ENCODE measurements at places on chromosomes 2 and 18.

GRCh38 chr2:144936442-144936841 lies 416.5 kb upstream of the ZEB2 start:
- DNase-seq: no peak

- DNase-seq: no peak
Measured at GRCh38 chr2:143030127-143030526, 99.1 kb upstream of the ARHGAP15 start.

DNA sequence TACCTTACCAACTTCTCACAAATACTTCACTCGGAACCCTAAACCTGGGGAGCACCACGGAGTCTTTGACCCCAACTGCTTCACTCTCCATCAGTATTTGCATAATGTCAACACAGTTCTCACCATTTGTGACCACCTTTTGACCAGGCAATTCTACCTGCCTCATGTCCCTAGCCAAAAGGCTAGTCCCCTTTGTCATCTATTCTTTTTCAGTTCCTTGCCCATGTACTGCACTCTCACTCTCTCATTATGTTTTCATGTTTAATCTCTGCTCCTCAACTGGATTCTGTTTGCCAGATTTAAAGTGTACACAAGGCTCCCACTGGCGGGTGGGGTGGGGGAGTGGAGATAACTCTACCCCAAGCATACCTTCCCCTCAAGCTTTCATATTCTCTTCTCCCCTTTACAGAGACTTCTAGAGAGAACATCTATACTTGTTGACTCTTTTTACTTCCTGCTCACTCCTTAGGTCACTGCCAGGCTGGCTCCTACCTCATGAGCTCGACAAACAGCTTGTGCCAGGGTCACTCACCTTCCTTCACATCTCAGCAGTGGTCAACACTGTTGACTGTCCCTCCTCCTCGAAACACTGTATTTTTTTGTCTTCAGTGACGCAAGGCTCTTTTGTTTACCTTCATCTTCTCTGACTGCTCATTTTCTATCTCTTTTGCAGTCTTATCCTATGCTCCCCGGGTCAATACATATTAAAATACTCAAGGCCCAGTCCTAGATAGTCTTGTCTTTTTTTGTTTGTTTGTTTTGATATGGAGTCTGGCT lies 88.7 kb upstream of the MAP4K3 start:
- DNase-seq: no peak

GRCh38 chr18:45171679-45172191 lies 443.5 kb upstream of the SLC14A2 start:
- DNase-seq: no peak

- no peak for DNase-seq
Measured at GRCh38 chr2:149536649-149537048, 50.9 kb downstream of the MMADHC start.

- DNase-seq: no peak
Measured at GRCh38 chr2:63842149-63843061, 709 bp downstream of the UGP2 start.

- DNase-seq: no peak
Measured at GRCh38 chr2:18247282-18248110, 313.0 kb downstream of the RDH14 start.

- no peak for DNase-seq
Measured at GRCh38 chr2:151851761-151852160, 23.5 kb upstream of the ARL5A start.

DNA sequence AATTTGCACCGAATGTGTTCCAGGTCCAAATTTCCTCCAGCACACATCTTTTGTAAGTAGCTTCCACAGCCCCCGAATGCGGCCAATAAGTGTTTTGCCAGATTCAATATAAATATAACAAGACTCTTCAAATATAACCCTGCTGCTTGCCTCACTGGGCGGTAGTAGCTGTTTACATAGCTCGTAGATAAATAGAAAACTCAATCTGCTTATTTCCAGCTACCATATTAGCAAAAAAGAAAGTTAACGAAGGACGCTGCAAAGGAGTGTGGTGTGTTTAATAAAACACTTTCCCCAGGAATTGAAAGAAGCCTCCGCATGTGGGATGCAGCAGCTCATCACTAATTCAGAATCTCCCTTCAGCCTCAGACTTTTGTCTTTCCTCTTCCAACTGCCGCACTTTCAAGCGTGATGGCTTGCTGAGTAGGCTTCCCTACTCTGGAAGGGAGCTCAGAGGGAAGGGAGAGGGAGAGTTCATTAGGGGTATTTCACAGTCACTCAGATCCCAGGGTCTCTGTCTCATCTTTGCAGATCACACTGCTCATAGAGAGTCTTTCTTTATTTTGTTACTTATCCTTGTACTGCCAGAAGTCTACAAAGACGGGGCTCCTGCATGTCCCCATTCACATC lies 367.0 kb downstream of the RND3 start:
- DNase-seq: peak; percentile 38

- DNase-seq: no peak
Measured at GRCh38 chr2:101124643-101125366, 26.4 kb downstream of the TBC1D8 start.

GRCh38 chr18:74840492-74841167 lies 243.0 kb downstream of the ZNF407 start:
- no peak for DNase-seq

- DNase-seq: peak; percentile 23
Measured at GRCh38 chr2:14232217-14232616, 400.3 kb upstream of the LRATD1 start.

DNA sequence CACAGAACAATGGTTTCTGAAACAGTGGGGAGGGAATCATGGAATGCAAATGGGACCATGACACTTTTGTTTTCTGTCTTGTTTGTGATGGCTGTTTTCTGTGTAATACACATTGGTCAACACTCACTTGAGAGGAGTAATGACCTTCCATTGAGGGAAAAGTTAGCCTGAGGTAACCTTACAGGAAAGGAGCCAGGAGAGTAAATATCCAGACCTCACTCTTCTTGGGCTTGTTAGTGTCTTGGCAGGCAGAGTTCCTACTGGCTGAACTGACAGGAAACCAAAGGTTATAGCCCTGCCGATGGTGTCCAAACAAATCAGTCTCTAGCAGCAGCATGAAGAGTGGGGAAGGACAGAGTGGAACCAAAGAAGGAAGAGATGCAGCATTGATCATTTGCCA lies 17.2 kb upstream of the RPRM start:
- no peak for DNase-seq

GRCh38 chr2:68577183-68577582 lies 66.2 kb upstream of the PROKR1 start:
- DNase-seq: no peak

- no peak for DNase-seq
Measured at GRCh38 chr2:38863061-38863695, 12.6 kb downstream of the DHX57 start.

- DNase-seq: no peak
Measured at GRCh38 chr2:55715626-55716025, 22.0 kb upstream of the PNPT1 start.

GRCh38 chr2:192887337-192887736 lies 692.6 kb upstream of the TMEFF2 start:
- no peak for DNase-seq

GRCh38 chr2:209929369-209929768 lies 73.1 kb upstream of the RPE start:
- no peak for DNase-seq

GRCh38 chr2:241156971-241157441 lies 6.7 kb downstream of the PPP1R7 start:
- no peak for DNase-seq

DNA sequence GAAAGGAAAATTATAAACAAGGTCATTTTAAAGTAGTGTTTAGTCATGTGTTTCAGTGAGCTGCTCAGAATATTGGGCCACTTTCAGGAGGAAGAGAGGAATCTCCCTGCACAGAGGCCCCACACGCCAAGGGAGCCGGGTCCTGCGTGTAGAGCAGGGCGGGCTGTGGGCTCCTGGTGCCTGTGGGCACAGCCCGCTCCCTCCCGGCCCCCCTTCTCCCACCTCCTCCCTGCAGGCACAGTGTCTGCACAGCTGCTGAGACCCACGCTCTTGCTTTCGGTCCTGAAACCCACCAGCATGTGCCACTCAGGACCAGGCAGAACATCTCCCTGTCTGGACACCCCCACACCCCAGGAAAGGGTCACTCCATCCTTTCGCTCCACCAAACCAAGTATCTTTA lies 167.6 kb upstream of the SALL3 start:
- DNase-seq: no peak

GRCh38 chr2:20483194-20483895 lies 36.5 kb downstream of the RHOB start:
- no peak for DNase-seq

- DNase-seq: no peak
Measured at GRCh38 chr2:11018651-11019185, 107.0 kb downstream of the KCNF1 start.

DNA sequence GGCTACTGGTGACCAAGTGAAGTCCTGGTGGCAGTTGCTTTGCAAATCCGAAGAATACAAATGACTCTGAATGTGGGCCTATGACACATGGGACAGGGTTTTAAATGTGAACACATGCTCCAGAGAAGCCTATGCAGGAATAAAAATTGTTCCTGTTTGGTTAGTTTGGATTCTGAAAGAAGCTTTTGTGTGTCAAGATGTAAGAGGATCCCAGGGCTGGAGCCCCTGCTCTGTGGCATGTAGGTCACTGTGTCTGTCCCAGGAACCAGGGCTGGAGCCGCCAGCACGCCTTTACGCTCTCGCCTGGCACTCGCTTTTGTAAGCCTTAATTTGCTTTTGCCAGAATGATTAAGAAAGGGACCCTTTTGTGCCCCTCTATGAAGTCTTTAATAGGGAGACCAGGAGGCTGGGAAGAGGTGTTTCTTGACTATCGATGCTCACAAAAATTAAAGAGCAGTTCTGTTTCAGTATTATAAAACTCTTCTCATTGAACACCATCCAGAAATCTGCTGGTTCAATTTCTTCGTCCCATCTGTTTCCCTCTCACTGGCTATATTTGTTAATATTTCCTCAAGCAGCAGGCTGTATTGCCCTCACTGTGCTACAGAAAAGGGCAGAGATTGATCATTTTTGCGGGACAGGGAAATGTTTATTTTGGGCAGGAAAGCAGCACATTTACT lies 532.7 kb upstream of the POU3F3 start:
- peak; percentile 14 for DNase-seq

DNA sequence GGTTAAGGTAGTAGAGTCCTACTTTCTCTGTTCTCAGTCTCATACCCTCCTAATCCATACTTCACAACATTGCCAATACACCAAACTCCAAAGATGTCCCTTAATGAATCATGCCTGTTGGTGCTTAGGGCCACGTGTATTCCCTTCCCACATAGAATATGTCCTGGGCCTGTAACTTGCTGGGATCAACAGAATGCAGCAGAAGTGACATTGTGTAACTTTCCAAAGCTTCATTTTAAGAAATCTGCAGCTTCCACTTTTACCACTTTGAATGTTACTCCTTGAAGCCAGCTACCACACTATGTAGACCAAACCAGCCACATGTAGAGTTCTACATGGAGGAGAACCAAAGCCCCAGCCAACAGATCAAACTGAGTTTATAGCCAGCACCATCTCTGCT lies 58.5 kb upstream of the ARHGAP15 start:
- no peak for DNase-seq

DNA sequence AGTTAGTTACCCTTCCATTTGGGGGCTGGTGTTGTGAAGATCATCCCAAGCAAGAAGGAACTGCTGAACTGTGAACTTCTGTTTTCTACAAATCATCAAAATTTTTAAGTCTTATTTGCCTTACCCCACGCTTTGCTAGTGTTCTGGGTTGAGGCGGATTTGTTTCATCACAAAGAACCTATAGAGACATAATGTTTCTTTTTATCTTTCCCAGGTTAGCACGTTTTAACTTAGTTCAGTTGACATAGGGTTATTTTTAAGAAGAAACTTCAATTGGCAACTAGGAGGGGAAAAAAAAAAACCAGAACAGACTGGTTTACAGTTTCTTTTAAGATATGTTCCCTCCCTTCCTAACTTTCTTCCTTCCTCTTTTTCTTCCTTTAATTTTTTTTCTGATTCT lies 31.1 kb upstream of the CERS6 start:
- no peak for DNase-seq

GRCh38 chr2:229407170-229407569 lies 136.1 kb upstream of the PID1 start:
- no peak for DNase-seq

DNA sequence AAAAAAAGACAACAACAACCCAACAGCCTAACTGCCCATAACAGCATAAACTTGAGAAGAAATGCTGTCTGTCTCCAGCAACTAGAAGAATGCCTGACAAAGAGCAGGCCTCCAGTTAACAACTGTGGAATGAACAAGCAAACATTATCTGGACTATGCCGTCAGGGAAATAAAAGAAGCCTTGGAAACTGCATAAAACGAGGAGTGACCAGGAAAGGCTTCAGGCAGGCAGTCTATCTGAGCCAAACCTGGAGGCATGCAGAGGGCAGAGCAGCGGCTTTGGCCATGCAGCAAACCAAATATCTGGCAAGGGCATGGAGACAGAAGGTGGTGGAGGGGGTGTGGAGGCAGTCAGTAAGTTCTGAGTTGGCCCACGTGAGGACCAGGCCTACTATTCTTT lies 11.1 kb downstream of the HES6 start:
- no peak for DNase-seq

GRCh38 chr2:132608311-132608710 lies 61.7 kb downstream of the LYPD1 start:
- no peak for DNase-seq

DNA sequence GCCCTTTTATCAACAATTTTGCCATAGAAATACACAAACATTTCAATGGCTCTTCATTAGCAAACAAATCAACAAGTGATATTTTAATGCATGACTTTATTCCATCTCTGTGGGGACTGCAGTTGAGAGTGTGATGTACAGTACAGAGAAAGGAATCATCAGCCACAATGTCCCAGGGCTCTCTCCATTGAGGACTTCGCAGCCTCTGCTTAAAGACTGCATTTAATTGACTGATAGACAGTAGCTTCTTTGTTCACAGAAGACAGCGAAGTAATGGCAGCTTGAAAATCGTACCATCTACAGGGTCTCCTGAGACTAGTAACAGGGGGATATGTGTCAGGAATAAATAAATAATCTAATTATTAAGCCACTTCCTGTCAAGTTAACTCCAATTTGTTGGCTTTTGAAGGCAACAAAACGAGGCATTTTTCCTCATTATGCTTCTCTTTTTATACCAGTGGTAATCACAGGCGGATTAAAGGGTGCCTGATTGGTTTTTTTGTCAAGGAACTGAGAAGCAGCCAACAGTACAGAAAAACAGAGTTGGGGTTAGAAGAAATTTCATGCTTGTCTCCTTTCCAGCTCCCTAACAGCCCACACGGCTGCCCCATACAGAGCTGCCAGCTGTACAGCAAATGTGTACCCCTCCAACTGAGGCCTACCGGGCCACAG lies 164.3 kb downstream of the ZNF521 start:
- no peak for DNase-seq

- no peak for DNase-seq
Measured at GRCh38 chr2:172745636-172746035, 10.0 kb downstream of the RAPGEF4 start.

Measured in neuronal stem cell (in vitro differentiated cells).